Pancreas (tissue), 10 donors: ENCODE measurements at places on chromosomes 11 and 22. TPM values are rescaled to one million over a fixed set of nuclear protein-coding genes. Genes with fewer than 3 reads are reported as not detected.

DNA sequence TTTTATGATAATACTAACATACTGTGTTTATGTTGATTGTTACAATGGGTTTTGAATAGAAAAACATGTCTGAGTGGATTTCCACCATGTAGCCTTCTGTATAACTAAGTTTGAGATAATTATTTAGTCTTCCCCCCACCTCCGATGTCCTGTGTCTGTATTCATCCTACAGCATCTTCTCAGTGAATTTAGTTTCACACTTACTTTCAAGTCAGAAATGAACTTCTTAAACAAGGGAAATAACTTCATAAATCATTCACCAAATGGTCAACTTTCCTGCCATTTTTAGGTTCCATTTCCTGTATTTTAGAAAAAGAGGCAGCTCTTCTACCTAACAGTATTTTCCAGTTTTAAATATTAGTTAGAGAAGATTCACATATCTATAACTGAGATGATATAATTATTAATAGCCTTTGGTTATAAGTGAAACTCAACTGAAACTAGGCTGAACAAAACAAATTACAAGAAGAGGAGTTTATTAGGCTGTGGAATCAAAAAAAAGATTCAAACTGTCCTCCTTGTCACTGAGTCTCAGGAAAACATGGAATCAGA, 3.5 kb downstream of the OR51B5 start:
- no peaks in the 10 kb centered on the region for H3K27me3 ChIP-seq
- no peaks in the 10 kb centered on the region for H3K4me1 ChIP-seq
- no peaks in the 10 kb centered on the region for H3K36me3 ChIP-seq
- no peak for DNase-seq
- no peak overlapping the region for H3K4me3 ChIP-seq

GRCh38 chr22:27416511-27417420, 384.8 kb downstream of the MN1 start:
- H3K4me3 ChIP-seq: no peak overlapping the region
- DNase-seq: no peak
- no peaks in the 10 kb centered on the region for H3K27me3 ChIP-seq
- no peak overlapping the region for H3K27ac ChIP-seq
- H3K36me3 ChIP-seq: no peaks in the 10 kb centered on the region

ASPHD2 gene
- 0.33 TPM for polyA plus RNA-seq

- H3K36me3 ChIP-seq: no peaks in the 10 kb centered on the region
- no peak overlapping the region for H3K27ac ChIP-seq
- no peaks in the 10 kb centered on the region for H3K4me1 ChIP-seq
- H3K27me3 ChIP-seq: no peaks in the 10 kb centered on the region
Measured at GRCh38 chr22:50027639-50028537, 15.3 kb upstream of the IL17REL start.

GRCh38 chr11:46055371-46055770, 65.9 kb downstream of the PHF21A start:
- H3K27ac ChIP-seq: no peak overlapping the region
- H3K36me3 ChIP-seq: no peaks in the 10 kb centered on the region
- H3K4me3 ChIP-seq: no peak overlapping the region
- H3K4me1 ChIP-seq: no peaks in the 10 kb centered on the region
- H3K27me3 ChIP-seq: no peaks in the 10 kb centered on the region
- no peak for DNase-seq

- DNase-seq: no peak
- H3K4me3 ChIP-seq: no peak overlapping the region
- H3K27ac ChIP-seq: no peak overlapping the region
- H3K36me3 ChIP-seq: no peaks in the 10 kb centered on the region
- H3K27me3 ChIP-seq: peaks cover 3% of the 10 kb centered on the region
Measured at GRCh38 chr22:49310354-49310753, 517.3 kb downstream of the BRD1 start.

DNA sequence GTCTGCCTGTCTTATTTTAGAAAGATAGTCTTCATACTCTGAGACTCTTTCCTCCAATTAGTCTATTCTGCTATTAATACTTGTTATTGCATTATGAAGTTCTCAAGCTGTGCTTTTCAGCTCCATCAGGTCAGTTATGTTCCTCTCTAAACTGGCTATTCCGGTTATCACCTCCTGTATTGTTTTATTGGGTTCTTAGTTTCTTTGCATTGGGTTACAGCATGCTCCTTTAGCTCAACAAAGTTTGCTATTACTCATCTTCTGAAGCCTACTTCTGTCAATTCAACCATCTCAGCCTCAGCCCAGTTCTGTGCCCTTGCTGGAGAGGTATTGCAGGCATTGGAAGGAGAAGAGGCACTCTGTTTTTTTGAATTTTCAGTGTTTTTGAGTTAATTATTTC, 21.0 kb upstream of the OR5AK2 start:
- H3K36me3 ChIP-seq: no peaks in the 10 kb centered on the region
- H3K27ac ChIP-seq: no peak overlapping the region
- DNase-seq: no peak
- no peaks in the 10 kb centered on the region for H3K27me3 ChIP-seq
- H3K4me1 ChIP-seq: no peaks in the 10 kb centered on the region

GRCh38 chr11:32531528-32531927, 52.1 kb upstream of the EIF3M start:
- DNase-seq: no peak
- H3K27me3 ChIP-seq: no peaks in the 10 kb centered on the region
- H3K27ac ChIP-seq: no peak overlapping the region
- no peaks in the 10 kb centered on the region for H3K4me1 ChIP-seq

CHRM4 gene
- 0.66 TPM for polyA plus RNA-seq

GRCh38 chr11:68889948-68890446, 13.6 kb downstream of the MRPL21 start:
- H3K4me1 ChIP-seq: no peaks in the 10 kb centered on the region
- H3K36me3 ChIP-seq: no peaks in the 10 kb centered on the region
- no peak overlapping the region for H3K27ac ChIP-seq
- no peak overlapping the region for H3K4me3 ChIP-seq

TYR gene
- polyA plus RNA-seq: not detected

FOSL1 gene
- polyA plus RNA-seq: 2.2 TPM

- H3K4me1 ChIP-seq: peaks cover 13% of the 10 kb centered on the region
- no peak overlapping the region for H3K27ac ChIP-seq
- no peak for DNase-seq
- no peak overlapping the region for H3K4me3 ChIP-seq
Measured at GRCh38 chr22:41284465-41284864, 1.5 kb downstream of the RANGAP1 start.

GRCh38 chr11:117478126-117478860, 150.6 kb downstream of the CEP164 start:
- no peaks in the 10 kb centered on the region for H3K27me3 ChIP-seq
- H3K4me1 ChIP-seq: no peaks in the 10 kb centered on the region
- H3K4me3 ChIP-seq: no peak overlapping the region
- no peak for DNase-seq
- H3K36me3 ChIP-seq: no peaks in the 10 kb centered on the region
